ENCODE measurements at places on chromosomes 4 and X.

DNA sequence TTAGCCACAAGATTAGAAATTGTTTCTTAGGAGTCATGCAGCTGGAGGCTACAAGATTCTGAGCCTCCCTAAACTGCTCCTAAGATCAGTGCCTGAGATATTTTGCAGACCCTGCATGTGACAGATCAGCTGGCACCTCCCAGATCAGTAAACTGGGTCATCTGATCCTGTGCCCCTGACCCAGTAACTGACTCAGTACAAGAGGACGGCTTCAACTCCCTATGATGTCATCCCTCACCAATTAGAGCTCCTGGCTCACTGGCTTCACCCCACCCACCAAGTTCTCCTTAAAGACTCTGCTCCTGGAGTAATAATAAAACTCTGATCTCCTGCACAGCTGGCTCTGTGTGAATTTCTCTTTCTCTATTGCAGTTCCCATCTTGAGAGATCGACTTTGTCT is 45.4 kb upstream of the PNPLA4 start:
- DNase-seq: no peak

DNA sequence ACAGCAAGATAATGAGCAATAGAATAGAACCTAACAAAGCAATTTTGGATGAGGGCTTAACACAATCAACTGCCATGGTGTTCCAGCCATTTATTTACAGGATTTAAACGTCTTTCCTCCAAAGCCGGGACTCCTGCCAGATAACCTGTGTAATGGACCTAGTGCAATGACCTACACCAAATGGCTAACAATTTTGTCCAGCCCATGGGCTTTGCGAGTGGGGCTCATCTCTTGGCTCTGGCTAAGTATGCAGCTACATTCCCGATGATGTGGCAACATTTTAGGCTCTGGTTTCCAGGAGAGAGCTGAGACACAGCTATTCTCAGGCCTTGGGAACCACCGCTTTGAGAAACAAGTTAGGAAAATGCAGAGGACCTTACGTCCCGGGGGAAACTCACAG is 822.3 kb upstream of the FTHL17 start:
- no peak for DNase-seq

DNA sequence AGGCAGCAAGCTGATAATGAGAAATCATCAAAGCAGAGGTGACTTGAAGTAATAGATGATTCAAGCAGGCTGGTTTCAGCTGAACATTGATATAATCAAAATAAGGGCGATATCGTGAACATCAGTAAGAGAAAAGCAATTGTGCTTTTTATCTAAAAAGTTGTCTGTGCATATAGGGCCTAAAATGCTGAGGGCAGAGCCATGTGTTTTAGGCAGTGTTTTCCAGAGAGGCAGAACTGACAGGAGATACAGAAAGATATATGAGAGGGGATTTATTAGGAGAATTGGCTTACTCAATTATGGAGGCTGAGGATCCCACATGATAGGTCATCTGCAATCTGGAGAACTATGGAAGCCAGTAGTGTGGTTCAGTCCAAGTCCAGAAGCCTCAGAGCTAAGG is 136.5 kb upstream of the NPY2R start:
- DNase-seq: no peak

DNA sequence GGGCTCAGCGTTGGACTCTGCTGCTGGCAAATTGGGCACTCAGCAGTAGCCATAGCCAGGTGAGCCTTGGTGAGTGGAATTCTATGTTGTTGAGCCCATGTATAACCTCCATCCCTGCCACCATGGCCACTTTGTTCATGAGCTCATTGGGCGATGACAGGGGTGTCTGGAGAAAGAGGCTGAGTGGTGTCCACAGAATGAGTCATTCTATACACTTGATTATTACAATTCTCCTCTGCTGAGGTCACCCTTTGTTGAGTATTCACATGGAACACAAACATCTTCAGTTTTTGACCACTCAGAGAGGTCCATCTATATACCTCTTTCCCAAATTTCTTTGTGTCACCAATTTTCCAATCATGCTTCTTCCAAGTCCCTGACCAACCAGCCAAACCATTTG is 1341.7 kb downstream of the PCDH7 start:
- no peak for DNase-seq

DNA sequence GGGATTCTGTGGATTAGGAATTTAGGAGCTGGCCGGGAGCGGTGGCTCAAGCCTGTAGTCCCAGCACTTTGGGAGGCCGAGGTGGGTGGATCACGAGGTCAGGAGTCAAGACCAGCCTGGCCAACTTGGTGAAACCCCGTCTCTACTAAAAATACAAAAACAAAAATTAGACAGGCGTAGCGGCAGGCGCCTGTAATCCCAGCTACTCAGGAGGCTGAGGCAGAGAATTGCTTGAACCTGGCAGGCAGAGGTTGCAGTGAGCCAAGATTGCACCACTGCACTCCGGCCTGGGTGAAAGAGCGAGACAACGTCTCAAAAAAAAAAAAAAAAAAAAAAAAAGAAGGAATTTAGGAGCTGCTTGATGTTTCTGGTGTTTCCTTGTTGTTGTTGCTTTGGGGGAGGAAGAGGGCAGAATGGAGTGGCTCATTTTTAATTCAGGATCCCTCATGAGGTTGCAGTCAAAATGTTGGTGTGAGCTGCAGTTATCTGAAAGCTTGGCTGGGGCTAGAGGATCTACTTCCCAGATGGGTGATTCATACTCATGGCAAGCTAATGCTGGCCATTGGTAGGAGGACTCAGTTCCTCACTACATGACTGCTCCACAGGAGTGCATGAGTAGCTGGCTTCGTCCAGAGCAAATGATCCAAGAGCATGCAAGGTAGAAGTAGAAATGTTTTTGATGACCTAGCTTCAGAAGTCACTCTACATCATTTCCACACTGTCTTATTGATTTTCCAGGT is 26.5 kb upstream of the JADE1 start:
- DNase-seq: no peak

GRCh38 chr4:7461230-7461629 is 26.5 kb upstream of the PSAPL1 start:
- no peak for DNase-seq

DNA sequence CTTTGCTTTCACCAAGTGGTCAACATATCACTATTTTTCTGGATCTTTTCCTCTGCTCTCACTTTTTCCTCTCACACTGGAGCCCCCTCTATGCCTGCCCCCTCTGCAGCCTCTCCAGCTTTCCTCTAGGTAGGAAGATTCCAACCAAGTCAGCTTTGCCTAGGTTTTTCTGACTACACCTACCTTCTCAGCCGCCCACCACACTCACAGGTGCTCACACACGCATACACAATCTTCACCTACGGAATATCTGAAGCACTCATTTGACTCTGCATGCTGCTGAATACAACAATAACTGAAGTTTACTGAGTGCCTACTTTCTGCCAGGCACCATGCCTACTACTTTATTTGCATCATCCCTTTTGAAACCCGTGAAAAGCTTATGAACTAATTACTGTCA is 328.0 kb downstream of the PPP3CA start:
- no peak for DNase-seq

DNA sequence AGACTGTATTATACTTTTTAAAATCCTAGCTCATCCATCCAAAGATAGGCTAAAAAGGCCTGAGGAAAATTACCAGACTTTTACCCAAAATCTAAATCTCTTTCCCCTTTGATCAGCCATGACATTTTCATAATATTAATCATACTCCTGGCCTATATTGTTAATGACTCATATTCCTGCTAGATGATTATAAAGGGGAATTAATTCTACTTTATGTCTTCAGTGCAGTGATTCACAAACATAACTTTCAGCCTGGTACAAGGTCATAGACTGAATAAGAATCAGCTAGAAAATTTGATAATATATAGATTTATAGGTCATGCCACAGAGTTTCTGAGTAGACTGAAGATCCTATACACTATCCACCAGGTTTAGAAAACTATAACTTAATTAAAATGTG is 1905.4 kb downstream of the C4orf33 start:
- no peak for DNase-seq

- DNase-seq: no peak
These were observed 310.4 kb downstream of the ZNF674 start for GRCh38 chrX:46234775-46235174.

DNA sequence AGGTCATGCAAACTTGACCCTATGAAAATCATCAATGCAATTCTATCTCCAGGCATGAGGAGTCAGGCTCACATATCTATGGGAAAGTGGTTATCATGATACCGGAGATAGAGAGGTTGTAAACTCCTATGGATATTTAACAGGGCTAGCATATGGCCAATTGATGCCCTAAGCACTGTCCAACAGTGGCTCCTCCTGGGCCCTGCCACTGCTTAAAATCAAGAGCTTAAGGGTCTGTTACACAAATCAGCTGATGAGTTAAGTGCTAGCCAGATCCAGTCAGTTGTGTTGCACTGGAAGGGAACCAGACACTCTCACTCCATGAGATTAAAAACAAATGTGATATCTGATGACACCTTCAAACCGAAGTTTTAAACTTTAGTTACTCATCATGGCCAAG is 337.6 kb downstream of the STIM2 start:
- no peak for DNase-seq

- no peak for DNase-seq
These were observed 12.2 kb upstream of the EXOSC9 start for GRCh38 chr4:121788896-121789295.

GRCh38 chr4:7007944-7008343 is 35.2 kb upstream of the TADA2B start:
- no peak for DNase-seq

- no peak for DNase-seq
These were observed 172 bp upstream of the HSPA4L start for GRCh38 chr4:127782025-127782274.

GRCh38 chr4:94214703-94215319 is 7.1 kb downstream of the SMARCAD1 start:
- no peak for DNase-seq

DNA sequence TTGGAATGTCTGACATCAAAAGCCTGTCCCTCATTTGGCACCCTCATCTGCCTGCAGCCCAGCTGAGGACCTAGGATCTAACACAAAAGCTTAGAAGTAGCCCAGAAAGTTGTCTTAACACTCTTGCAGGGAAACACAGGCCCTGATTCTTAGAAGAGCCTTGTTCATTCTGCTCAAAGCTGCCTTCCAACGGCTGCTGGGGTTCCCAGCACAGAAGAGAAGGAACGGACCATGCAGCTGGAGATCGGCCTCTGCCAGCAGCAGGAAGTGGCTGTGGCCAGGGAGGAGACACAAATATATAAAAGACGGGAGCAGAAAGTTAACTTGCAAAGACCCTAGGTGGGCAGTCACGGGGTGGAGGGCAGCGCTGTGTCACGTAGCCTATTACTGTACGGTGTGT is 20.4 kb downstream of the PRPS2 start:
- no peak for DNase-seq

DNA sequence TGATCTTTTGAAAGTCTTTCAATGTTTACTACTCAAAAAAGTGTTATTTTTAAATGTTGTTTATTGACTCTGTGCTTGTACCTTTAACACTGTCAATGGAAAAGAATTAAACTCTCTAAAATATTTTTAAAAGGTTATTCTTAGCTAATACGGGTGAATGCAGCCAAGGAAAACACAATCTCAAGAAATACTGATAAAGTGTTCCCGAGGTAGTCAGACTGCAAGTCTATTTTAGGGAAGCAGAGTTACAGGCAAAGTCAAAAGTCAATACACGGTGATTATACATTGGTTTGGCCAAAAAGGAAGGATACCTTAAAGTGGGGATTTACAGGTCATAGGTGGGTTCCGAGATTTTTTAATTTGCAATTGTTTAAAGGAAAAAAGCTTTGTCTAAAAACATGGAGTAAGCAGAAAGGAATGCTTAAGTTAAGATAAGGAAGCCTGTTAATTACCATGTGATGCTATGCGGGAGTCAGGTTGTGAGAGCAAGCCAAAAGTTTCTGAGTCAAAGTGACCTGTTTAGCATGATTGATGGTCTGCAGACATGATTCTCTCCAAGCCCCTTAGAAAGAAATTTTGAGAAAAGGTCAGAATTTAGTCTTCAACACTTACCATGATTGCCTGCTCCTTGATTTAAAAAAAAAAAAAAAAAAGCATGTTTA is 288.4 kb downstream of the KLHL4 start:
- no peak for DNase-seq

DNA sequence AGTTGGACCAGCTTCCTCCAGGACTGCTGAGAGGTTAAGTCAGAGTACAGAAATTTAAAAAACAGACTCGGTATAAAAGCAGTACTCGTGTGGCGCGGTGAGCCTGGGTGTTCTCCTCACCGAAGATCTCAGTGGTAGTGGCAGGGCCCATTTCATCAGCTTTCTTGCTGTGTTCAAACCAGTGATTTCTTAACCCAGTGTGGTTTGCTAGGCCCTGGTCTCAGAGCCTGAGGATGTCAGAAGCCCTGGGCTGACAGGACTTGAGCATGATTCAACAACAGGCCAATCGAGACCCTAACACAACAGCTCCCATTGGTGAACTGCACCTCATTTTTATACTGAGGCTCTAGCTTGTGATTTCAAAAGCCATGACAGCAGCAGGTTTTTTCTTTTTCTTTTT is 23.2 kb downstream of the PRIMPOL start:
- DNase-seq: no peak

DNA sequence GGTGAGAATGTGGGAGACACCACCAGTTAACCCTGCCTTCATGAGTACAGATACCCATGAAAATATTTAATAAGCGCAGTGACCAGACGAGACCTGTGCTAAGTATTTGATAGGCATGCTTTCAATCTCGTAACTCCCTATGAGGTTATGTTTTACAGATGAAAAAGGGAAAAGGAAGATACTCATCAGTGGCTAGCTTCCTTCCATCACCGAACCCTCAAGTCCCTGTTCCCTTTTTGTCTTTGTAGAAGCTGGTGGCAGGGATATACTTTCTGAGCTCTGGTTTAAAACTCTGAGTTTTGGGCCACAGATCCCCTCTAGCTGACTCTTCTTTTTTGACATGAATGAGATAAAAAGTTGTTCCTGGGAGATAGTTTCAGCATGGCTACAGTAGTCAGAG is 26.3 kb downstream of the AFF1 start:
- DNase-seq: no peak

DNA sequence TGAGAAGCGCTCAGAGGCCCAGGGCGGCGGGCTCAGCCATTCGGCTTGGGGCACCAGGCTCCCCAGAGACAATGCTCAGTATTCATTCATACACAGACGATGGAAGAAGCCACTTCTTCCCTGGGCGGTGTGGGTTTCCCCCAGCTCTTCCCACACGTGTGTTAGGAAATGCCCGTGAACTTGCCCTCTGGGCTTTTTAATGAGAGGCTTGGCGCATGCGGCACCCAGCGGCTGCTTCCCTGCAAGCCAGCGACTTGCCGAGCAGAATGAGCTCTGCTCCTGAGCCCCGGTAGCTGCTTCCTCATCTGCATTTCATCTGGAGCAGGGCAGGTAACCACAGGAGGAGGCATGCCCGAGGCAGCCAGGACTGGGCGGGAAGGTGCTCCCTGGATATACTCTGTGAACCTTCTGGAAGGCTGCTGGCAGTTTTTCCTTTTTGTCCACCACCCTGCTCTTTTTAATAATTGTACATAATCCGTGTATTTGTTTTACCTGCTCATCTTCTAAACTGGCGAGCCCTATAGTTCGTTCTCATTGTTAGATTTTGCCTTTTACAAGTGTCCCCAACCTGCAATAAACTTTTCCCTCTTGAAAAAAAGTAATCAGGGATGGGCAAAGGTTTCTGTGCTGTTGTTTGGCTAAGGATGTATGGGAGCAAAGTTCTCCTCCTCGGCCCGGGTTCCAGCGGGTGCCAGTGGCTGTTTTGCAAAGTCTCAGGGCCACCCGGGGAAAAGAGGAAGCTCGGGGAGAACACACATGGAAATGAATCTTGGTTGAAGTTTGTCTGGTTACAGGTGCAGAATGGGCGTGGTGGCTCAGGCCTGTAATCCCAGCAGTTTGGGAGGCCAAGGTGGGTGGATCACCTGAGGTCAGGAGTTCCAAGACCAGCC is 178.8 kb downstream of the DCLK2 start:
- no peak for DNase-seq

GRCh38 chr4:8167291-8167690 is 8.7 kb upstream of the ABLIM2 start:
- DNase-seq: no peak

GRCh38 chr4:3518941-3519340 is 13.3 kb downstream of the LRPAP1 start:
- DNase-seq: no peak

All from activated T-helper 1 cell treated with anti-CD3 and anti-CD28 coated beads, Interleukin-2, amount 50 U/mL, for 16 hours (primary cell).